Lung (tissue), 17 donors: ENCODE measurements at places on chromosomes 1 and 21. TPM values are rescaled to one million over a fixed set of nuclear protein-coding genes. Genes with fewer than 3 reads are reported as not detected.

Gene MYCL
- total RNA-seq, result 7.8 TPM

Gene NBPF19
- total RNA-seq, result 18.3 TPM

Gene SLFNL1
- total RNA-seq, result 2.8 TPM

Gene PTGS2
- total RNA-seq, result 12.6 TPM

Gene ITLN1
- total RNA-seq, result 1.6 TPM

Gene ACTRT2
- not detected for total RNA-seq

Gene OR14K1
- total RNA-seq, result not detected

Gene HTR6
- total RNA-seq, result not detected

Gene SPOCD1
- 0.51 TPM for total RNA-seq

Gene VCAM1
- 68.9 TPM for total RNA-seq

Gene CLIC6
- total RNA-seq, result 63.9 TPM

Gene LAMB3
- 121 TPM for total RNA-seq

Gene LIPI
- total RNA-seq, result not detected

Gene CGN
- total RNA-seq, result 38.9 TPM

Gene ETV3
- total RNA-seq, result 28.0 TPM

Gene CLDN19
- total RNA-seq, result 2.0 TPM

Gene RO60
- total RNA-seq, result 50.5 TPM

Gene FAM177B
- 0.54 TPM for total RNA-seq

Gene SGIP1
- 5.6 TPM for total RNA-seq

Gene OTUD3
- 8.6 TPM for total RNA-seq

Gene KRTAP19-3
- not detected for total RNA-seq

Gene VANGL2
- total RNA-seq, result 13.9 TPM

Gene SERTAD4
- 7.8 TPM for total RNA-seq

Gene TCHHL1
- total RNA-seq, result not detected
